ENCODE measurements at places on chromosomes 16 and 17.

- DNase-seq = no peak
Observed at GRCh38 chr16:55810451-55810961, 22.4 kb downstream of the CES1 start.

- no peak for DNase-seq
Observed at GRCh38 chr16:88853325-88853941, 3.3 kb downstream of the GALNS start.

- DNase-seq = no peak
Observed at GRCh38 chr17:19343671-19344151, 18.8 kb downstream of the B9D1 start.

DNA sequence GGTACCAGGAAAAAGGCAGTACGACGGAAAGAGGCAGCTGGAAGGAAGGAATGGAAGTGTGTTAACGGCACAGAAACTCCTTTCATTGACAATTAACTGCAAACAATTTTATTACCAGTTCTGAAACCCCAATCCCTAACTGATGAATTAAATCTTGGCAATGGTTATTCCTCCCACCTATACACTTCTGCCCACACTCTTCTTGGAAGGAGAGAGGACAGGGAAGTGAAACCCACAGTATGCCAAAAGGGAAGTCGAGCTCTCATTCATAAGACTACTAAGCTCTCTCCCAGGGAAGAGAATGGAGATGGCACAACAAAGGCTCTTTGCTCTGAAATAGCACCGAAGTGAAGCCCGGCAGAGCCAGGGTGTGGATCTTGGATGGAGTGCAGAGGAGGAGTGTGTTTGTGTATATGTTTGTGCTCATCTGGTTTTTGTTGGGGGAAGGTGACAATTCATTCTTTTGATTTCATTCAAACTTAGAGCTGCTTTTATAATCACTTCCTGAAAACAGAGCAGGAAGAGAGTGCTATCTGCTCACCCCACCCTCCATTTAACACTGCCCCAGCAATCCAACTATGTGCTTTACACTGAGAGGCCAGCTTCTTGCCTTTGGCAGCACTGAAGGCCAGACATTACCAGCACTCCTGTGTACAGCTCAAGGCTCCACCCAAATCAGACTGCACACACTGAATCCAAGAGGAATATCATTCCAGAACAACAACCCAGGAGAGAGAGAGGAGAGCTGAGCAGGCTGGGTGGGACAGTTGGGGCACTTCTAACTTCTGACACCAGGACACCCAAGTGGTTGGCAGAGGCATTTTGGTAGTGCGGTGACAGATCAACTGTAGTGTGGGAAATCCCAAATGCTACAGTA lies 68.7 kb downstream of the HIC1 start:
- no peak for DNase-seq

DNA sequence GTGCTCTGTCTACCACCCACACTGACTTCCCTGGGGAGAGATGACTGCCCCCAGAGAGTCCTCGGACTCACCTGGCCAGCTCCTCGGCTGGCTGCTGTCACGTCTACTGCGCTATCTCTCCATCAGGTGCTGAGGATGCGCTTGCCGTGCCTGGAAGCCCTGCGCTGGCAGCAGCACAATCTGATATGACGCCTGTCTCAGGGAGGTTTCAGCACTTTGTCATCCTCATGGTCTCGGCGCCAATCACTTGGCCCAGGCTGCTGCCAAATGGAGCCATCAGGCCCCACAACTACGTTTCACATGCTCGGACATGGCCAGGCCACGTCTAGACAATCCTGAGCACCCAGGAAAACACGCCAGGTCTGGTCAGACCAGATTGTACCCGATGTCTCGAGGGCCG lies 46.7 kb downstream of the FOXL1 start:
- no peak for DNase-seq

GRCh38 chr17:10726196-10726595 lies 3.6 kb downstream of the TMEM220 start:
- no peak for DNase-seq

GRCh38 chr17:67137860-67138259 lies 93.5 kb downstream of the CACNG1 start:
- no peak for DNase-seq

DNA sequence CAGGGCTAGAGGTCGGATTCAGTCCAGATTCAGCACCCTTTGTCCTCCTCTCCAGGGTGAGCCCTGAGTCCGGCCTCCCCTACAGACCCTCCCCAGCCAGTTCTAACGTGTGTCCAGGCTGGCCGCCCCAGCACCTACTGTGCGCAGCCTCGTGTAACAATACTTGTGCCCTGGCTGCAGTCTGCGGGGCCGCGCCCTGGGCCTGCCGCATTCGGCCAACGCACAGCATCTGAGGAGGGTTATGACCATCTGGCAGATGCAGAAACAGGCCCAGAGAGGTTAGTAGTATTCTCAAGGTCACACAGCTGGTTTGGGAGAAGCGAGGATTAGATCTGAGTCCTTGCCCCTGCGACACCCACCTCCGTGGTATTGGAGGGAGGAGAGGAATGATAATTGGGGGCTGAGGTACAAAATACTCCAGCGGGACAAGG lies 968 bp downstream of the RIPOR1 start:
- DNase-seq = no peak

DNA sequence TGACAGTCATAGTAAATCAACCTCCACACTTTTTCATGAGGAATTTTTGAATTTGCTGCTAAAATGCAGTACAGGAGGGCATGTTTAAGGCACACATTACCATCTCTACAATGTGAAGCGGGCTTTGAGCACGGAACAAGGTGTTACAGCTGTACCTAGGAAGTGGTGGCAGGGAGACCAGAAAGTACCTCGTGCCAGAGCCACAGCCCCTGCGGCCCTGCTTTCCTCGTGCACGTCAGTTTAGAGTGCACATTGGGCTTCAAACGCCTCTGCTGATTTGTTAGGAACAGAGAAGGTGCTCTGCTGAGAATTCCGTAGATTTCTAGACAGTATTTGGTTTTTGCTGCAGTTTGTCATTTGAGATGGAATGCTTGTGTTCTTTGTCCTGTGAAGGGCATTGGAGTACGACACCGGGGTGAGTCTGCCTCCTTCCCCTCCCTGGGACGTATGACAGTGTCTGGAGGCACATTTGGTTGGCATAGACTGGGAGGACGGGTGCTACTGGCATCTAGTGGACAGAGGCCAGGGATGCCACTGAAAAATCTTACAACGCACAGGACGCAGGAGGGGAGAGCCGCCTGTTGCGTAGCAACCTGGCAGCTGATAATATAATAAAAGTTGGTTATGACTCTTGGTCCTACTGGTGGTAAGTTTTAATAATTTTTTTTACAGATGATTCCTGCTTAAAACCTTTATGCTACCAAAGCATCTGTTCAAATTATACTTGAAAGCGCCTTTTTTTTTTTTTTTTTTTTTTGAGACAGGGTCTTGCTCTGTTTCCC lies 9.1 kb downstream of the FOXK2 start:
- no peak for DNase-seq

- DNase-seq = no peak
Observed at GRCh38 chr17:34892461-34893249, 68.6 kb downstream of the CCT6B start.

DNA sequence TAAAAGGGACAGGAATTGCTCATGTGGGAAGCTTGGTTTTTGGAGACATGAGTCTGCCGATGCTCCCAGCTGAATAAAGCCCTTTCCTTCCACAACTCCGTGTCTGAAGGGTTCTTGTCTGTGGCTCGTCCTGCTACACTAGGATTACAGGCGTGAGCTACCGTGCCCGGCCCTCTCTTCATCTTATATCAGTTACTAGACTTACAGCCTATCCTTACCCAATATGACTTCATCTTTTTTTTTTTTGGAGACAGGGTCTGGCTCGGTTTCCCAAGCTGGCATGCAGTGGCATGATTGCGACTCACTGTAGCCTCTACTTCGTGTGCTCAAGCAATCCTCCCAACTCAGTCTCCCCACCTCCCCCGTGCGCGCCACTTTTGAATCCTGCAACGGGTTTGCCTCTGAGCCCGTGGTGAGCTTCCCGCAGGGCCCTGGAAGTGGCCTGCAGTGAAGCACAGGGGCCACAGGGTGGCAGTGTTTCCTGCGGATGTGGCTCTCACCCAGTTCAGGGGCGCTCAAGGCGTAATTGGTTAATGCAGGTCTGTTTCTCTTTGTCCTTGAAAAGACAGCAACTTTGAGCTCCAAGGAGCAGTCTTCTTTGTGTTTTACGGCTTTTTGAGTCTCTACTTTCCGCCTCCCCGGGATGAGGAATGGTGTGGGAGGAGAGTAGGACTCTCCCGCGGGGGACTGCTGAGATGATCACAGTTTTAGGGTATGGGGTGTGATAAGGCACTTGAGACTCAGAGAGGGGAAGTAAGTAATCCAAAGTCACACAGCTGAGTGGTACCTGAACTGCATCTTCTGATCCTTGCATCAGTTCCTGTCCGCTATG lies 22.7 kb upstream of the GPRC5B start:
- DNase-seq = peak; percentile 44

DNA sequence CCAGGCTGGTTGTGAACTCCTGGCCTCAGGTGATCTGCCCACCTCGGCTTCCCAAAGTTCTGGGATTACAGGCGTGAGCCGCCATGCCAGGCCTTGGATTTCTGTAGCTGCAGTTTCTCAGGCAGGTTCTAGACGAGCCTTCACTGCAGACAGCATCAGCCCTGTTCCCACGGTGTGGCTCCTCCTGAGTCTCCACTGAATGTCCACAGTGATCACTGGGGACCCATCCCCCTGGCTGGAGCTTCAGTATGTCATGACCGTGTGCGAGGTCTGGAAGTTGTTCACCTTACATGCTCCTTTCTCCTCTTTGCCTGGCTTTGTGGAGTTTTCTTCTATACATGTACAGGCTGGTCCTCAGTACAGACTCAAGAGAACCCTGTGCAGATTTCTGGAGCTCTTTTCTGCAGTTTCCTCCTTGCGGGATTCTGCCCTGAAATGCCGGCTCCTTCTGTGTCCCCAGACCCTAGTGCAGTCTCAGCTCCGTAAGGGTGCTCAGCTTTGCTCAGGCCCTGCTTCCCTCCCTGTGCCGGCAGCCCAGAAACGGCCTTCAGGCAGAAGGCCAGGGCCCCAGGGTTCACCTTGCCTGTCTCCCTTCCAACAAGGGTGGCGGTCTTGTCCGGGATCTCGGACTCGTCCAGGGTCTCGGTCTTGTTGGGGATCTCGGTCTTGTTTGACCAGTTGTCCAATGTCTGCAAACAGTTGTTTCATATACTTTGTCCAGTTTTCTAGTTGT lies 14.3 kb upstream of the FASN start:
- DNase-seq = no peak

- no peak for DNase-seq
Observed at GRCh38 chr17:77456271-77456950, 315.6 kb downstream of the SEC14L1 start.

DNA sequence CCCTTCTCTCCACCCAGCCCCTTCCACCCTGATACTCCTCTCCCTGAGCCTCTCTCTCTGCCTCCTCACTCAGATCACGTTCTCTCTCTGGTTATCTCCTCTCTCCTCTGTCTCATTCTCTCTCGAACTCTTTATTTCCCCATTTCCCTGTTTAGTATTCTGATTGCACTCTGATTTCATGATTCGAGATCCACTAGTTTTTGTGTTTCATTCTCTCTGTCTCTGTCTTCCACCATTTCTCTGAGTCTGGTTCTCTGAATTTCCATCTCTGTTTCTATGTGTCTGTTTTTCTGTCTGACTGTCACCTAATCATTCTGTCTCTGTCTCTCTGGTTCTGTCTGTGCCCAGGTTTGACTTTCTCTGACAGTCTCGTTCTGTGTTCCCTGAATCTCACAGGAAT lies 2.0 kb downstream of the SEZ6L2 start:
- no peak for DNase-seq

DNA sequence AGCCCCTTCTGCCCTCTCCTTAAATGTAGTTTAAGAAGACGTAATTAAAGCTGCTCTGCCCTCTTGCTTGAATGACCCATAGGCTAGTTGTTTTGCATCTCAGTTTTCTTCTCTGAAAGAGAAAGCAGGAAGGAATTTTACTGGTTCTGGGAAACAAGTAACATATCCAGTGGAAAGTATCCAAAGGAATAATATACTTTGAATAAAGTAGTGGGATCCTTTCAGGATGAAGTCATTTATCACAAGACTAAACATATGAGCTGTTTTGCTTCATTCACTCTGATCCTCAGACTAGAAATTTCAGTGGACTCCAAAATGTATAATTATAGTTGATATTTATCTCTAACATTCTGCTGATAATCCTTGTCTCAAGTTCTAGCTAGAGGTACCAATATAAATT lies 1297.6 kb upstream of the GOT2 start:
- DNase-seq = no peak

DNA sequence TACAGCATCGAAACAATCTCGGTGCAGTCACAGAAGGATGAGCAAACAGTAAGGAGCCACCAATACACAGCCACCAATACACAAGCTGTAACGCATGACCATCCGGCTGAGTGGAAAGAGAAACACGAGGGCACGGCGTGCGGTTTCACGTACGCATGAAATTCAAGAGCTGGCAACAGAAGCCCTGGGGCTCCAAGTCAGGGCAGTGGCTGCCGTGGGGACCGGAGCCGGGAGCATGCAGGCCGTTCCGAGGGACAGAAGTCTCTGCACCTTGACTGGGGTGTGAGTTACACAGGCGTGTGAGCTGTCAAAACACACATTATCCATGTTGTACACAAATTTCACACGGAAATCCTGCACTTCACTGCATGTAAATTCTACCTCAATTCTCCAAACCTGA lies 50.6 kb upstream of the METRNL start:
- DNase-seq = no peak

- no peak for DNase-seq
Observed at GRCh38 chr17:48392857-48393256, 37.2 kb downstream of the SKAP1 start.

DNA sequence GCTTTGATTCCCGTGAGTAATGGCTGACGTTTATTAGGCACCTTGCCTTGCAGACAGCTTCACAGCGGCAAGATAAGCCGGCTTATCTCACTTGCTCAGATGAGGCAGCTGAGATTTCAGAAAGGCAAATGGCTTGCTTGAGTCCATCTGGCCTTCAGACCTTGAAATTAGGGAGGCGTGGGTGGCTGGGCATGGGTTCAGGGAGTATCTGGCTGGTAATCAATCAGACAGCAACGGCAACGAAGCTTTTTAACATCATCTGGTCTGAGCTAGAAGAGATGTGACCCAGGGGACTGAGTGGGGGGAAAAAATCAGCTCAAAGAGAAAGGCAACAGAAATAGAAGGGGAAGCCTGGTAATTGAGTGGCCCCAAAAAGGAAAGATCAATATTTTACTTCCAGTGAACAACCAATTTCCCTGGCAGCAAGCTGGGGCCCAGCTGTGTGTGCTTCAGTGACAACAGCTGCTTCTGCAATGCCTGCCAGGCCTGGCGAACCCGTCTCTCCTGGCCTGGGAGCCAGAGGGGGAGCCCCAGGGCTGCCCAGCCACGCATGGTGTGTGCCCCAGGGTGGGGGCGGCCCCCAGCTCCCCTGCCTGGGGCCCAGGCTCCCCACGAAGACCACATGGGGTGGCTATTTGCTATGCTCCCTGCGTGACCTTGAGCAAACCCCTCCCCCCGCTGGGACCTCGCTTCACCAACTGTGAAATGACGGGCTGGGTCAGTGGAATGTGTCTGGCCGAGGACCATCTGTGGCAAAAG lies 34.0 kb downstream of the RAB11FIP4 start:
- DNase-seq = no peak
